ENCODE measurements at places on chromosomes 7 and 10.
A peak's percentile ranks its signal among the peaks of the same experiment; 100 is the strongest.

GRCh38 chr10:61397175-61397986, 55.8 kb downstream of the TMEM26 start:
- peak; percentile 89 for DNase-seq

GRCh38 chr7:112370436-112370835, 79.8 kb upstream of the IFRD1 start:
- no peak for DNase-seq

GRCh38 chr7:2527505-2528467, 8.2 kb downstream of the LFNG start:
- DNase-seq = peak; percentile 88

GRCh38 chr10:31170636-31171035, 139.0 kb upstream of the ZNF438 start:
- DNase-seq = peak; percentile 39

DNA sequence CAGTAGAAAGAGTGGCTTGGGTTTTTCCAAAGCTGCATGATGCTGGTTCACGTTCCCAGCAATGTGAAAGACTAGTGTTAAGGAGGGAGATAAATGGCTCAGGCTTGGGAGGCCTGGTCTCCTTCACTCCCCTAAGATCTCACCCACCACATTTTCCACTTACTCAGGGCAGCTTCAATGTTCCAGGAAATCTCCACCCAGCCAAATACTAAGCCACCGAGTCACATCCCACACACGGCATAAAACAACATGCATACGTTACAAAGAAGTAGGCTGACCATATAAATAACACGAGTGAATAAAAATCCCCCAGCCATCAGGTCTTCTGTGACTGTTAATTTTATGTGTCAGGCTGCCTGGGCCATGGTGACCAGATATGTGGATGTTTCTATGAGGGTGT, 303.5 kb downstream of the SFMBT2 start:
- DNase-seq = no peak

DNA sequence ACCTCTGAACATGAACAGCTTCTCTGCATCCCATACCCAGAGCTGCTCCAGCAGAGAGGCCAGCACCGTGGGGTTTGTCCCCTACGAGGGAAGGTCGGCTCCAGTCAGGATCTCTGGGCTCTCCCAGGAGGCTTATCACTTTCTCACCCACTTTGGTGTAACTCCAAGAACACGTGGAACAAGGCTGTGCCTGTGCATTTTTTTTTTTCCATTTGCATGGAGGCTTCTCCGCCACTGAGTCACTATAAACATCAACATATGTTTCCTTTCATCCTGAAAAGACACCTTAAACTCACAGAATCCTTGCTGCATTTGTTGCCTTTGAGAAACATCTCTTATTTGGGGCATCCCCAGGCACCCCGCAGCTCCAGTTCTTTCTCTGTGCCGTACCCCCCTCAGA, 29.4 kb upstream of the ECHDC3 start:
- DNase-seq = no peak

DNA sequence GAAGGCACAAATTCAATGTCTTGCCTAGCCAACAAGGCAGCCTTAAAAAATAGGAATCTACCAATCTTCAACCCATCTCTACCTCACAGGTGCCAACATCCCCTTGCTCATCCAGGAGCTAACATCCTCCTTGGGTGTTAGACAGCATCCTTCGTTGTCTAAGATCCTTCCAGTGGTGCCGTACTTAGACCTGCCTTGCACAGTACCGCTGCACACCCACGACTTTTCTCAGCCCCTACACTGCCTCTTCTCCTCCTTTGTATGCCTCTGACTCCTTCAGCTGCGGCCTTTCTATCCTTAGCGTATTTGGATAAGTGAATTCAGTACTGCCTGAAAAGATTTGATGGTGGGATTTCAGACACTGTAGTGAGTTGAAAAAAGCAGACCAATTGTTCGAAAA, 15.9 kb upstream of the PRTFDC1 start:
- no peak for DNase-seq

GRCh38 chr10:23381298-23382040, 36.9 kb upstream of the C10orf67 start:
- DNase-seq = no peak

- no peak for DNase-seq
Measured at GRCh38 chr10:112538168-112538567, 91.2 kb downstream of the VTI1A start.

- no peak for DNase-seq
Measured at GRCh38 chr7:25771491-25771890, 380.5 kb upstream of the NFE2L3 start.

DNA sequence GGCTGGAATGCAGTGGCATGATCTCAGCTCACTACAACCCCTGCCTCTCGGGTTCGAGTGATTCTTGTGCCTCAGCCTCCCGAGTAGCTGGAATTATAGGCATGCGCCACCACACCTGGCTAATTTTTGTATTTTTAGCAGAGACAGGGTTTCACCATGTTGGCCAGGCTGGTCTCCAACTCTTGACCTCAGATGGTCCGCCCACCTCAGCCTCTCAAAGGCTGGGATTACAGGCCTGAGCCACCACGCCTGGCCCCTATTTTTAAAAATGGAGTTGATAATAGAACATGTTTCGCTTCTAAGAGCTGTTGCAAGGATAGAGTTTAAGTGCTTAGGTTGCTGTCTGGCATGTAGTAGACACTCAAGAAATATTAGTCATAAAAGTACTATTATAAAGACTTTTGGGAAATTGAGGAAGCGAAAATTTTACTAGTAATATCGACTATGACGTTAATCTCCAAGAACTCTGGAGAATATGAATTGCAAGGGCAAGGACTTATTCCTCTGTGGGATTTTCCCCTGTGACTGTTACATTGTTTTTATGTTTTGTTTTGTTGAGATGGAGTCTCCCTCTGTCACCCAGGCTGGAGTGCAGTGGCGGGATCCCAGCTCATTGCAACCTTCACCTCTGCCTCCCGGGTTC, 7.9 kb downstream of the GTF2I start:
- peak; percentile 92 for DNase-seq

DNA sequence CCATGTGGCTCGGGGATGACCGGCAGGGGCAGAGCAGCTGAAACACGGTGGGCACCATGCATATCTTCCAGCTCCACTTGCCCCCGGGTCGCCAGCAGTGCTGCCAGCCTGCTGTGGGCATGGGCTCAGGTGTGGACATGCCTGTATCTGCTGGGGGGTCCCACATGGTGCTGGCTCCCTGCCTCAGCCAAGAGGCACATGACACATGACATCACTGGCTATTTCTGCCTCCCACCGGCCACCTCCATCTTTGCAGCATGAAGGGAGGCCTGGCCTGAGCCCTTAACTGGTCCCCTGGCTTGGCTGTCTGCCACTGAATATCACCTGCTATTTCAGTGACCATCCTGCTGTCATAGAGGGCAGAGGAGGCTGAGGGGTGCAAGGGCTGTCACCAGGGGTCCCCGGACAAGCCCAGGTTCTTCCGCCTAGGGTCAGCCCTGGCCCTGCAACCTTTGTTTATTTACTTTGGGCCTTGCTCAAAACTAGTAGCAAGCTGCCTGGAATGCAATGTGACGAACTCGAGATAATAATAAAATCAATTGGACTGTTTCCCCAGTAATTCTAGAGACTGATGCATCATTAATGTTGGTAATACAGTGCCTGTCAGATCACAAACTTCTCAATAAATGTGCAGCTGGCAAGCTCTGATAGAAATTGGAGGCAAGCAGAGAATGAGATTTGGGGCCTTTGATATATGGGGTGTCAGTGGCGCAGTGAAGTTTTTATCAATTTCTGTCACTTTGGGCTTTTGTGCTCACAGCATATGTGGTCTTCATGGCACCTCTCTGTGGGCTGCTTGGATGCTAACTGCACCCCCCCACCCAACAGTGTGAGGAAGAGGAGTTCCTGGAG, 28.5 kb downstream of the ZMIZ1 start:
- DNase-seq = no peak

DNA sequence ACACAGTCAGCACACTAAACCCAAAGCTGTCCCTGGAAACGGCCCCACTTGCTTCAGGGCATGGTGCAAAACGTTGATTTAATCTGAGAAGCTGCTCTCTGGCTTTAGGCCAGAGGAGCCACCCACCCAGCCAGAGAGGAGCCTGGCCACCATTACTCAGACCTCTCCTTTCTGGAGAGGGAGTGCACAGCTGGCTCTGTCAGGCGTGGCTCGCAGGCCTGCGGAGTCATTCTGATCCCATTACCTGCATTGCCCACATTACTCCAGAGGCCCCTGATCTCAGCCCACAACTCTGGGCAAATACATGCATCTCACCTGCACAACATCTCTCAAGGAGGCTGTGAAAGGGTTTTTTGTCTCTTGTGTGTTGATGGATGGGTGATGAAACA, 370.0 kb upstream of the IGFBP3 start:
- no peak for DNase-seq

GRCh38 chr7:101386558-101387231, 24.0 kb downstream of the COL26A1 start:
- no peak for DNase-seq

GRCh38 chr10:112052166-112052565, 131.4 kb downstream of the GPAM start:
- no peak for DNase-seq

All from inflammatory macrophage treated with lipopolysaccharide for 1 hour (primary cell).